ENCODE measurements at places on chromosomes 1 and 21.

DNA sequence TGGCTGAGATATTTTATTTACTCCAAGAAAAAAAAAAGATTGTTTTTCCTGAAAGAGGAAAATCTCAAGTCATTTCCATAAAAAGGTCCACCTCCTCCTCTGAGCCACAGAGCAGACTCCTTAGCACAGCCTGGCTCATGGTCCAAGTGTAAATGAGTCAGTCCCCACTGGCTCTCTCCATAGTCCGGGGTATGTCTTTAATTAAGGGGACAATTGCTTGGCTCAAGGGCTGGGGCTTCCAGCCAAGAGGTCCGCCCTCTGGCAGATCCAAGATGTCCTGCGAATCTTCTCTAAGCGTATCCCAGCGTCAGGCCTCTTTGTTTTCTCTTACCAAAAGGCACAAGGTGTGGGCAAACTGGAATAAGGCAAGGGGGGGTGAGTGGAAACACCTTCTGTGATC is 33.3 kb downstream of the FOXD2 start:
- no peak for DNase-seq

- no peak for DNase-seq
Observed at GRCh38 chr1:171949316-171949715, 108.0 kb downstream of the DNM3 start.

DNA sequence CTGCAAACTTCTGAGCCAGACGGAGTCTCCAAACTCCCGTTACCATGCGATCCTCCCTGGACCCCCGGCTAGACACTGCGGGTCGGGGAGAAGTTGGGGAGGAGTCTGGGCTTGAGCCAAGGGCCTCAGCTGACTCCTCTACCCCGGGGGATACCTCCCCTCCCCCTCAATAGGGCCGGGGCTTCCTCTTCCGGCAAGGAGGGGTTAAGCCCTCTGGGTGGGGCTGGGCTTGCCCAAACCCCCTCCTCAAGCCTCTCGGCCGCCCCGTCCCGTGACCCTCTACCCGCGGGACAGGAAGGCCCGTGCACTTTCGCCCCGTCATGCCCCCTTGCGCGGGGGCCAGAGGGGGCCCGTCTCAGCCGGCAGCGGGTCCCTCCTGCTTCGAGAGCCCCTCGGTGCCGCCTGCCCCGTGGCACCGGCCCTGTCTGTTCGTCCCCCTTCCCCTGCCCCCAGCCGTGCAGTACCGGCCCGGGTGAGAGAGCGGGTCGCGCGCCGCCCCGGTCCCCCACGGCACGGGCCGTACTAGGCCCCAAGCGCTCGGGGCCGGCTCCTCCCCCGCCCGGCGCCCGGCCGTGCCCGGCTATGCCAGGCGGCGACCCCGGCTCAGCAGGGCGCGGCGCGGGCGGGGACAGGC is 652 bp downstream of the ARL8A start:
- DNase-seq: peak; percentile 74

- no peak for DNase-seq
Observed at GRCh38 chr1:5570931-5571330, 421.3 kb downstream of the NPHP4 start.

All from NAMALWA (cell line).